ENCODE measurements at places on chromosomes 13 and 19. TPM values are rescaled to one million over a fixed set of nuclear protein-coding genes. Genes with fewer than 3 reads are reported as not detected.

The PSG7 gene
- total RNA-seq, result not detected

The ZNF223 gene
- total RNA-seq, result 2.2 TPM

The GFY gene
- total RNA-seq, result not detected

The HSPBP1 gene
- 38.9 TPM for total RNA-seq

The RFPL4A gene
- not detected for total RNA-seq

The SPIB gene
- total RNA-seq, result not detected

The METTL21C gene
- not detected for total RNA-seq

The LILRB3 gene
- total RNA-seq, result not detected

The CPT1C gene
- total RNA-seq, result 22.0 TPM

The GSX1 gene
- not detected for total RNA-seq

The ZNF136 gene
- 2.6 TPM for total RNA-seq

The SIGLEC5 gene
- not detected for total RNA-seq

The CCDC8 gene
- 20.9 TPM for total RNA-seq

The TSHZ3 gene
- total RNA-seq, result 9.6 TPM

The ZNF177 gene
- 0.73 TPM for total RNA-seq

The ZNF98 gene
- total RNA-seq, result 0.37 TPM

The RFC3 gene
- 25.8 TPM for total RNA-seq

The CCDC70 gene
- total RNA-seq, result not detected

The C19orf33 gene
- total RNA-seq, result not detected

The PSG2 gene
- total RNA-seq, result not detected

The KCNJ14 gene
- total RNA-seq, result 0.59 TPM

The LAMP1 gene
- 123 TPM for total RNA-seq

The GJB6 gene
- not detected for total RNA-seq

The LAIR1 gene
- not detected for total RNA-seq

The IL12RB1 gene
- total RNA-seq, result under 0.01 TPM

The COL4A1 gene
- 166 TPM for total RNA-seq

The CYP4F8 gene
- not detected for total RNA-seq

The ZNF491 gene
- total RNA-seq, result 1.1 TPM

The DCT gene
- not detected for total RNA-seq

The ZNF556 gene
- total RNA-seq, result not detected

The PRR22 gene
- total RNA-seq, result 0.78 TPM

The SULT2B1 gene
- not detected for total RNA-seq

The PLPP2 gene
- total RNA-seq, result 9.6 TPM

The ZNF284 gene
- total RNA-seq, result 2.2 TPM

The DACH1 gene
- not detected for total RNA-seq

The CLEC17A gene
- not detected for total RNA-seq

The CAPNS1 gene
- 343 TPM for total RNA-seq

The TMPRSS9 gene
- total RNA-seq, result under 0.01 TPM

The CCL25 gene
- not detected for total RNA-seq

The SPRED3 gene
- 2.9 TPM for total RNA-seq

The USHBP1 gene
- total RNA-seq, result not detected

The ELSPBP1 gene
- not detected for total RNA-seq

The ZNF540 gene
- not detected for total RNA-seq

The ATXN8OS gene
- total RNA-seq, result not detected

The LYPD4 gene
- not detected for total RNA-seq

The HSD17B14 gene
- total RNA-seq, result 1.4 TPM

The SSBP4 gene
- 69.8 TPM for total RNA-seq

The REEP6 gene
- 2.6 TPM for total RNA-seq

The ZNF534 gene
- total RNA-seq, result under 0.01 TPM

The B3GNT8 gene
- total RNA-seq, result 1.1 TPM

The ZNF613 gene
- 3.7 TPM for total RNA-seq

The CACNA1A gene
- 6.6 TPM for total RNA-seq

The VMAC gene
- total RNA-seq, result 4.3 TPM
